ENCODE measurements at places on chromosomes 11 and 22.

GRCh38 chr11:75813622-75814039 lies 1.4 kb upstream of the UVRAG start:
- DNase-seq = no peak

GRCh38 chr11:86067851-86068137 lies 1.1 kb downstream of the PICALM start:
- DNase-seq = no peak

GRCh38 chr11:72935700-72936099 lies 121.5 kb downstream of the ATG16L2 start:
- DNase-seq = no peak

GRCh38 chr11:1559111-1559951 lies 12.7 kb downstream of the DUSP8 start:
- no peak for DNase-seq

DNA sequence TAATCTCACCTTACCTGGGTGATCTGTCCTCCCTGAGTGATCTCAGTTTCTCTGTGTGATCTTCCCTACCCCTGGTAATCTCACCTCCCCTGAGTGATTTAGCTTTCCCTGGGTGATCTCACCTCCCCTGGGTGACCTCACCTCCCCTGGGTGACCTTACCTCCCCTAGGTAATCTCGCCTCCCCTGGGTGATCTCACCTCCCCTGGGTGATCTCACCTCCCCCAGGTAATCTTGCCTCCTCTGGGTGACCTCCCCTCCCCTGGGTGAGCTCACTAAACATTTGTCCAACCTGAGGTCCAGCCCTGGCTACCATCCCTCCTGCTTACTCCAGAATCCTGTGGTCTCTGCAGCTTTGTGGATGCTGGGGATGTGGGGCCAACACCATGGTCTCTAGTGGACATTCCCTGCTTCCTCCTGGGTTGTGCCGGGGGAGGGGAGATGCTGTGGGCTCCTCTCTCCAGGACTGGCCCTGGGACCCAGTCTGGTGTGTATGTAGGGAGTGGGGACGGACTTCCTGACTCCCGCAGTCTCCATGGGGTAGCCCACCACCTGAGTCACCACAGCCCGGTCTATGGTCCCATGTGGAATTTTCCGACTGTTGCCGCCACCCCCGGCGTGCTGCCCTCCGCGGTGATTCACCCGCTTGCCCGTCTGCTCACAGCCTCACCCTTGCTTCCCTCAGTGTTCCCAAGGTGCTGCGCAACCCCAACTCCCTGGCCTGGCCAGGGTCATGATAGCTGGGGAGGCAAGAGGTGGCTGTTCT lies 9.9 kb downstream of the LSP1 start:
- DNase-seq = no peak

- no peak for DNase-seq
These were observed 42.1 kb downstream of the PRDM10 start for GRCh38 chr11:129960216-129961214.
